ENCODE measurements at places on chromosomes 7 and 10.

DNA sequence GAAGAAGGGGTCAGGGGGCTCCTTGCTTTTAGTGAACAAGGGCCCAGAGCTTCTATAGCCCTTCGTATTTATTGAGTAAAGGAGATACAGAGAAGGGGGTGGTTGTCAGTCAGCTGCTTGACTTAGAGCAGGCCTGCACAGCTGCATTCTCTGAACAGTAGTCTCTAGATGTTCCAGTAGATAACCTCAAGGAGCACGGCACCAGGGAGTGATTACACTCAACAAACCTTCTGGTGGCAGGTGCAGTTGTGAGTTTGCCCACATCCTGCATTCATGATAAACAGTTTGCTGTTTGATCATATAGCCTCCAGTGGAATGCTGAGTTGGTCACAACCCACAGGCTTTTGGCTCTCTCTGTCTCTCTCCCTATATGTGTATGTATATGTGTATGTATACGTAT lies 70.0 kb upstream of the GJD4 start:
- DNase-seq, result no peak

DNA sequence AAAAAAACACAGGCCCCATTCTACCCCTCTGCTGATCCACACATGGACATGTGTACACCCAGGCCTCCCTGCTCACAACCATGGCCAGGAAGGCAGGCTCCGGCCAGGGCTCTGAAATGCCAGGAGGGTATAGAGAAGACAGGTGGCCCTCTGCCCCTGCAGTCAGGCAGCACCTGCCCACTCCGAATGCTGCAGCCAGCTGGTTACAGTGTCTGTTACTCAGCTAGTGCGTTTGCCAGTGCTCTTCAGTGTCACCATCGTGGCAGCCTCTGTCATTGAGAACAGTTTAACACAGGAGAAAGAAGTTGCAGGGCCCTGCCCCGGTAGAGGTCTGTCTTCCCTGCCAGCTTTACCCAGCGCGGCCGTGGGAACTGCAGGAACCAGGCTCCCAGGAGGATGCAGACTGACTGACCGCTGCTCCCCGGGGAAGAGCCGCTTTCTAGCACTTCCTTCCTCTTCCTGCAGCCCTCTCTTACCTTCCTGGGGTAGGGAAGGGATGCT lies 128.8 kb upstream of the FAM20C start:
- no peak for DNase-seq

DNA sequence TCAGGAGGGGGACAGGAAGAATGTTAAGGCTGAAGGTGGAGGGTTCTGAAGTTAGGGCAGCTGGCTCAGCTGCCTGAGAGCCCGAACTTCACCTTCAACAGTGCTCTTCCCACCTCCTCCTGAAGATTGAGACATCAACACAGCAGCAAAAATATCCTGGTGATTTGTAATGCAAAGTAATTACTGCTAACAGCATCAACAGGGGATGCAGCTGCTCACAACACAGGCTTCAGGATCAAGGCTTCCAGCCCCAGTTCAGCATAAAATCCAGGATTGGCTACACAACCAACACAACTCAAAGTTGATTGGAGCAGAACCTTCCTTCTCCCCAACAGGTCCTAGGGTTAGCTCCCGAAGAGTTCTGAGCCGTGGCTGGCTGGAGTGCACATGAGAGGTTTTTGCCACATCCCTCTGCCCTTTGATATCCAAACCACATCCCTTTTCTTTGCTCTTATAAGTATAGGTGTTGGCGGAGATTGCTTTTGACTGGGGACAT lies 242.4 kb downstream of the KIAA1217 start:
- no peak for DNase-seq

GRCh38 chr7:19051767-19052375 lies 65.6 kb downstream of the TWIST1 start:
- DNase-seq, result peak; percentile 3

DNA sequence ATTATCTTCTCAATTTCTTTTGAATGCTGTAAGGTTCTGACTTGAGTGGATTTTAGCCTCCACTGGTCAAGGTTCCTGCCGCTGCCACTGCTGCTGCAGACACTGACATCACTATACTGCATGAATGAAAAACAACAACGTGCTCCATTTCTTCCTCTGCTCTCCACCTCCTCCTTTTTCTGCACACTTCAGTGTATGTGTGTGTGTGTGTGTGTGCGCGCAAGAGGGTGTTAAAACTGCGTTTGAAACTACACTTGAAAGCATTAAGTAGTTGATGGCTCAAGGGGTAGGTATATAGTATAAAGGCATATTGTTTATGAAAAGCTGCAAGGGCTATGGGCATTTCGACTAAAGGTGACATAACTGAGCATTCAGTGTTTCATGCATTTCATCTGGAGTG lies 3.5 kb downstream of the GLCCI1 start:
- DNase-seq, result no peak

- DNase-seq, result no peak
Measured at GRCh38 chr7:20199015-20199737, 18.0 kb downstream of the MACC1 start.

DNA sequence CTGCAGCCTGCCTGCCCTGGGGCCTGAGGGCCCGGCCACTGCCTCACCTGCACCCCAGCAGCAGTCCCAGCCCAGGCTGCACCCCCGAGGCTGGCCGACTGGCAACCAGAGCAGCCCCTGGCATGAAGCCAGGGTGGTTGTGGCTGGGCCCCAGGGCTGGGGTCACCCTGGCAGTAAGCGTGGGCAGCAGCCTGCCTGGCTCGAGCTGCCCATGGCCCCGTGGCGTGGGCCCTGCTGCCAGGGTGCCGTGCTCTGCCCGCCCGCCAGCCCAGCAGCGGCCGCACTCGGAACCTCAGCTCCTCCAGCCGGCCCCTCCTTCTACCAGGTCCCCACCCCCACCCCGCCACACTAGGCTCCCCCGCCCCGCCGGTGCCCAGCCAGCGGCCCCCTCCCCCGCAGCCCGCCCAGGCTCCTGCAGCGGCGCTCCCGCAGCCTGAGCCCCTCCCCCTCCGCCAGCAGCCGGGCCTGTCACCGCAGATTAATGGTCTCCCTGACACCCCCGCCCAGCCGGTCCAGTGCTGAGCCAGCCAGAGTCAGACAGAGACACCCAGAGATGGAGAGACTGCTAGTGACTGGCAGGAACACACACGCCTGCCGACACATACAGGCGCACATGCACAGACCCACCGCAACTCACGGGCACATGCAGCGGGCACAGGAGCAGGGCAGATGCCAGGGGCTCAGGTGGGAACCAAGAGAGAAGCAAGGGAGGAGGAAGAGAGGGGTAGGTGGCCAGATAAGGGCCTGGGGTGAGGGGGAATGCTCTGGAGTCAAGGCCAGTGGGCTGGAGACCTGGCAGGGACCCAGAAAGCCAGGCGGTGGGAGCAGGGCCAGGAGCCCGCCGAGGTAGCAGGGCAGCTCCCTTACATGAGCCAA lies 22.4 kb downstream of the KCNH2 start:
- peak; percentile 35 for DNase-seq

DNA sequence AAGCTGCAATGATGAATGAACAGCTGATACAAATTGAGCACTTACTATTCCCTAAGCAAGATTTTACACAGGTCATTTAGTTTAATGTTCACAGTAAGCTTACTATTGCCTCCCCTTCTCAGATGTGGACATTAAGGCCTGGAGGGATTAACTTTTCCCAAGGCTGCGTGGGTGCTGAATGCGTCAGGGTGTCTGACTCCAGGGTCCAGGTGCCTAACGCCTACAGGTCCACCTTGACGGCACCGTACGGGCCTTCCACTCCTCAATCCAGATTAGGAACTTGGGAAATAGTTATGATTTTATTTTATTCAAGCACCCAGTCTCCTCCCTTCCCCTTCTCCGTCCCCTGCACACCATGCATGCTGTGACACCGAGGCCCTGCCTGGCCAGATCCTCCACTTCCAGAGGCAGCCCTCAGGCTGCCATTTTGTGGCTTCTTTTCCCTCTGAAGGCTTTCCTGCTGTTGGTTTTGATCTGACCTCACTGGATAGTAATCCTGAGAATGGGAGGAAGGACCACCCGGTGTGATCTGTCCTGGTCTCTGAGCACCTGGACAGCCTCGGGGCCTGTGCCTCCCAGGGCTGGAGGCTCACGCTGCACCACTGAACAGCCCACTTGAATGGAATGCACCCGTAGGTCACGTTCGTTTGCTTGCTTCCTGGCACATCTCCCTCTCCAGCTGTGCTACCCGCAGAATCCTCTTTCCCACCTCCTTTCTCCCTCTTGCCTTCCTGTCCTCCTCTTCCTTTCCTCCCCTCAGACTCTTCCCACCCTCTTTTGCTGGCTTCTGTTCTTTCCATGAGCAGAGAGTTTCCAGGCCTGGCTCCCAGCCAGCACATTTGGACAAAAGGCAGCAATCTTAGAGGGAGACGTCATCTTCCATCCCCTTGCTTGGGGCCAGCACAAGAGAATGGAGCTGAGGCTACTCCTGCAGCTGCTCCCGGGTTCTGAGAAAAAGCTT lies 14.4 kb downstream of the DENND2A start:
- peak; percentile 32 for DNase-seq

DNA sequence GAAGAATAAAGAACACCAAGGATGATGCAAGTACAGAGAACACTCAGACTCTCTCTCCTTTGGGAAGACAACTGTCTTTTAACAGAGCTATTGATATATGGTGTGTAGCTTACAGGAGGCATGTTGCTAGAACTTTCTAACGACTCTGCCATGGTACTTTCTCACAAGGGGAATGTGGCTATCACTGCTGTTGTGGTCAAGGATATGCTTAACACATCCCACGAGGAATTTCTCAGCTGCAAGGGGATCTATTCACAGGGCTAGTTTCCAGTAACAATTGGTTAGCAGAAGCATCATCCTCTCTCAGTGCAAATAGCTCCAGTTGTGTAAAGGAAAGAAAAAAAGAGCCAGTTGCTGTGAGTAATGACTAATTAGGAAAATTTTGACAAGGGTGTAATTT lies 826.0 kb downstream of the SORCS1 start:
- no peak for DNase-seq

DNA sequence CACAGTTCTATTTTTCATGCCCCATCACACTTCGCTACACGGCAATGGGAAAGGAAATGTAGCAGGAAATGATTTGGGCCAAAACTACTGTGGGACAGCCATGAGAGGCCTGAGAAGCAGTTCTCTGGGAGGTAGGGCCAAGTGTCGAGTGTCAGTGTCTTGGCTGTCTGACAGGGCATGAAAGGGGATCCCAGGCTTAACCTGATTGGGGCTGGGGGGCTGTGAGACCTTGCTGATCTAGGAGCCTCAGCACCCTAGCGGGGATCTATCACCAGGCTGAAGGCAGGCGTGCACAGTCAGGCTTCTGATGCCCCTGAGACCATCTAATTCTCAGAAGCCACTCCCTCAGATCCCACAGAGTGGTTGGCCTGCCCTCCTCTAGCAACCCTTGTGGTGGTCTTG lies 58.2 kb upstream of the SLC25A13 start:
- DNase-seq, result no peak

DNA sequence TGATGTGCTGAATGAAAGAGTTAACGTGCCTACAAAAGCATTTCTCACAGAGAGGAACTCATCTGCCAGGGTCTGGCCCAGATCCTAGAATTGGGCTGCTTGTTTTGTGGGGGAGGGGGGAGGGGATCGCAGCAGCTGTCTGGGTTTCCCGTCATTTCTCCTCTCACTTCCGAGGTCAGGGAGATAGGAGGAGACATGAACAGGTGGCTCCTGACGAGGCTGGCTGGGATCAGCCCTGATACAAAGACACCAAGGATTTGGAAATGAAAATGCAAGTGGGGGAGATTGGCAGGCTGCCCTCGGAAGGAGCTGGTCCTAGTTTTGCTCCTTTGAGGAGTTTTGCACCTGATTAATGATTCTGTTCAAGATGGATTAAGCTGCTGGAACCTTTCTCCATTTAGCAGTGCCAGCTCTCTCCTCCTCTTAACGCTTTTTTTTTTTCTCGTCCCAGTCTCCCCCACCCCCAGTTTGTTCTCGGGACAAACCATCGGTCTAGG lies 86.8 kb upstream of the KMT2C start:
- peak; percentile 95 for DNase-seq

- DNase-seq, result no peak
Measured at GRCh38 chr10:46537309-46537708, 19.1 kb downstream of the GPRIN2 start.

- DNase-seq, result no peak
Measured at GRCh38 chr7:30973791-30974604, 10.2 kb downstream of the GHRHR start.

- no peak for DNase-seq
Measured at GRCh38 chr7:115654384-115655214, 376.0 kb downstream of the TFEC start.

DNA sequence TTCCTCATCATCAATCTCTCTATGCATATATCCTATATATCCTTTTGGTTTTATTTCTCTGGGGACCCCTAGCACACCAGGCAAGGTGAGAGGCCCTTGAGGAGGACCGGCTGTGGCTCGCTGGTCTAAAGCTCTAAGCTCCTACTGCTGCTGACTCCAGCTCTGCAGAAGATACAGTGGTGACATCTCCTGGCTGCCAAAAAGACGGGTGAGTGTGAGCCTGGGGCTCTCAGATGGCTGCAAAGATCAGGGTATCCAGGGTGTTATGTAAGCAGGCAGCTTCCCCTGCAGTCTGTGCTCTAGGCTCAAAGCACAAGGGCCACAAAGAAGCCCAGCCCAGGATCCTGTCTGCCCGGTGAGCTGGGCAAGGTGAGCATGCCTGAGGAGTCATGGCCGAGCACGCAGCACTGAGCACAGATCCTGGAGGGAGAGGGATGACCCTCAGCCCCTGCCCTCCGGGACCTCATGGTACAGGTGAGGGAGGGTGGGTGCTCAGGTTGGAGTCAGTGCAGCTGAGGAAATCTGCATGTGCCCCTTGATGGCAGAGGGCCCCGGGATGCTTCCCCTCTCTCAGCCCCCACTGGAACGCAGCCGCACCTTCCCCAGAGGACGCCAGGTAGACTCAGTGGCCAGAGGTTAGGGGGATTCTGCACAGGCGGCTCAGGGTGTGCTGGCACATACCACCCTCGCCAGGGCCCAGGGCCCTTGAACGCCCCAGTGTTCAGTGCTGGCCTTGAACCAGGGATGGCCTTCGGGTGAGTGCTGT lies 95.4 kb upstream of the INSIG1 start:
- no peak for DNase-seq

- DNase-seq, result no peak
Measured at GRCh38 chr7:132879579-132879978, 202.3 kb downstream of the CHCHD3 start.

GRCh38 chr7:114783508-114783907 lies 138.4 kb upstream of the MDFIC start:
- no peak for DNase-seq

DNA sequence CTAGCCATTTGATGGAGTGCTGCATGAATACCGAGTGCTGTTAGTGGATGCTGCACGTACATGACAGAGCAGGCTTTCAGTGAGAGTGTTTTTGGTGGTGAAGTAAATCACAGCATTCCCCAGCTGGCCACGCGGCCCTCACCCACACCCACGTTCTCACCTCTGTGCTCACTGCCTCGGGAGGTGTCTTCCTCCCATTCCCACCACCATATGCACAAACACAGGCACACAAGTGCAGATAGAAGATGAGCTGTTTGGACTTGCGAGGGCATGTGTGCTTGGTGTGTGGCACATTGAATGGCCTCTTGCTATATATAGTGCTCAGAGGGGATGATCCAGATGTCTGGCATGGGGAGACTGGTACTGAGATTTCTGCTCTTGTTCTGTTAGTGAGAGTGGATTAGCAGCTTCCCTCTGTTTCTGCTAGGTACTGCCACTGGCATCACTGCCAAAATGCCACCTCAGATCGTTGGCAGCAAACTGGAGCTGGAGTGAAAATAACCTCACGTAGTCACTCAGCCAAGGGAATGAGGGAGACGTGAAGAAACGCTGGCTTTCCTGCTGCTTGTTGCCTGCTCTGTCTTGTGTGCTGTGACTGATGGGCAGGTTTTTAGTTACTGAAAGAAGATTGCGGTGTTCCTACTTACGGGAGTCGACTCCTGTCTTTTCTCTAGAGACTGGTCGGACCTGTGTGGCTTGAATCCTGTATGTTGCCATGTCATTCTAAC lies 19.1 kb downstream of the DNAJB6 start:
- no peak for DNase-seq

Measured in NCI-H2171 (cell line).